ENCODE measurements at places on chromosomes 1 and 21. TPM values are rescaled to one million over a fixed set of nuclear protein-coding genes. Genes with fewer than 3 reads are reported as not detected.

The ITGB2 gene
- total RNA-seq = 1.5 TPM

The NUP210L gene
- total RNA-seq = 0.10 TPM

The ORC1 gene
- total RNA-seq = 25.6 TPM

The HMCN1 gene
- 0.59 TPM for total RNA-seq

The C1QB gene
- total RNA-seq = 0.32 TPM

The C1orf122 gene
- total RNA-seq = 34.2 TPM

The ACBD3 gene
- 29.6 TPM for total RNA-seq

The C1orf115 gene
- 16.8 TPM for total RNA-seq

The PTGFR gene
- total RNA-seq = not detected

The DHRS3 gene
- 87.0 TPM for total RNA-seq

GRCh38 chr1:9859281-9860014 is 35.7 kb upstream of the CLSTN1 start:
- no peak overlapping the region for H3K4me3 ChIP-seq
- H3K4me1 ChIP-seq = no peaks in the 10 kb centered on the region

GRCh38 chr1:225539069-225539468 is 111.2 kb upstream of the LBR start:
- DNase-seq = no peak
- no peak overlapping the region for H3K4me3 ChIP-seq
- H3K4me1 ChIP-seq = no peaks in the 10 kb centered on the region
- no peak overlapping the region for H3K27ac ChIP-seq

DNA sequence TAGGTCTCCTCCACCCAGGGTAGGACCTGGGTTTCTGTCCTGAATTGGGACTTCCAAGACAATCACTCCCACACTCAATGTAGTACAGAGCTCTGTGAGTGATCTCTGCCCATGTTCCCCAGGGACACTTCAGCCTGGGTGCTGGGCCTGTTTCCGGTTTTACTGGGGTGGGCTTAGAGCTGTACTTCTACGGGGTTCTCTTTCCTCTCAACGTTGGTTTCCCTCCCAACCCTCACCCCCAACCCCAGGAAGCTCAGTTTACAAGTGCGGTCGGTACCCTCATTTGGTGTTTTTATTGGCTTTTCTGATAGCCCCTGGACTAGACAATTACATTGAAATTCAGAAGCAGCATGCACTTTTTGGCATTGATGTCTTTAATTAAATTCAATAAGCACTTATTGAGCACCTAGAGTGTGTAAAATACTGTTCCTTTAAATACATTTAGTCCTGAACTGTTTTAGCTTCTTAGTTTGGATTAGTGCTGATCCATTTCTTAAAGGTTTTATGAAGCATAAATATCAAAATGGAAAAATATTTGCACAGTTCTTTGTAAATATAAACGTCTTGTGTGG is 542 bp upstream of the XPR1 start:
- H3K27me3 ChIP-seq = no peaks in the 10 kb centered on the region
- peak overlapping the region; percentile 67 for H3K4me3 ChIP-seq
- H3K36me3 ChIP-seq = no peaks in the 10 kb centered on the region
- no peak overlapping the region for H3K27ac ChIP-seq
- DNase-seq = no peak

DNA sequence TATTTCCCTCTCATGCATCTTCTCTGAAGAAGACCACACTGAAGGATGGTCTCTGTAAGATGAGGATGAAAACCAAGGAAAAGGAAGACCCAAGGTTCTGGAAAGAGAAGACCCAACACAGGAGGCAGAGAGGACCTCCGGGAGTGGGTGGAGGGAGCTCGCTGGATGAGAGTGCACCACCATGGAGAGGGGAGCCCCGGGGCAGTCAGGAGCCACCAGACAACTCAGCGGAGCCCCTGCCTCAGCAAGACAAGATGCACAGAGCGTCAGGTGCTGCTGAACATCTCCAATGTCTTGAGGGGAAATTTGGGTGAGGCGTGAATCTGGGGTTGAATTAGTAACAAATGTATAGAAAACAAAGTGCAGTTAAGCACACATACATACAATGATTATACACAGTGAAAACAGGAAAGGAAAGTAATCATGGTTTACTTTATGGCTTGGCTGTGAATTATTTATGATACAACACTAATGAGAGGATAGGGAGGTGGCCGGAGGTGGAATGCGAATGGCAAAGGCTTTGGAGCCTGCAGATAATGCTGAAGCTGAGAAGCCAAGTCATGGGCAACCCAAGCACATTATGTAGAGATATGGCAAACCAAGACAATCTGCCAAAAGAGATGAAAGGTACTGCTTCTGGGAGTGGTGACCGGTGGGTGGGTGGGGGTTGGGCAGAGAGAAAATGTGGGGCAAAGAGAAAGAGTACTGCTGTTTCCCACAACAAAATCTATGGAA is 80.4 kb upstream of the EDN2 start:
- H3K27me3 ChIP-seq = no peaks in the 10 kb centered on the region
- H3K4me3 ChIP-seq = no peak overlapping the region
- no peak overlapping the region for H3K27ac ChIP-seq
- H3K36me3 ChIP-seq = no peaks in the 10 kb centered on the region
- no peaks in the 10 kb centered on the region for H3K4me1 ChIP-seq

GRCh38 chr1:158362941-158363340 is 9.2 kb downstream of the CD1E start:
- no peak overlapping the region for H3K27ac ChIP-seq
- H3K36me3 ChIP-seq = no peaks in the 10 kb centered on the region
- no peak for DNase-seq
- H3K4me3 ChIP-seq = no peak overlapping the region
- H3K27me3 ChIP-seq = no peaks in the 10 kb centered on the region
- no peaks in the 10 kb centered on the region for H3K4me1 ChIP-seq

DNA sequence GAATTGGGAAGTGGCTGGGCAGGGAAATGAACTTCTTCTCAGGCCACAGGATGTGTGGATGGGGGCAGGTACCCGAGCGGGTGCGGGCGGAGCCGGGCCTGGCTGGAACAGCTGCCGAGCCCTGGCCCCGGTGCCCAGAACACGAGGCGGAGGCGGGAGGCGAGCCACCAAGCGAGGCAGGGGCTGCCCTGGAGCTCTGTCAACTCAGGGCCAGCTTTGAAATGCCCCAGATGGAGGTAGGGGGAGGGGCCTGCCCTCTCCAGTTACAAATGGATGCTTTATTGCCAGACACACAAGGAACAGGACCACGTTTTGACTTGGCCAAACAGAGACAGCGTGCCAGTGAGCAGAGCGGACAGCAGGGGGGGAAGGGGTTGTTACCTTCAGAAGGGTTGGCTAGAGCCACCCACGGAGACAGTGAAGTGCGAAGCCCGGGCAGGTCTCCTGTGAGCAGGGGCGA is 240.4 kb downstream of the SDCCAG8 start:
- DNase-seq = no peak
- no peak overlapping the region for H3K27ac ChIP-seq
- H3K4me1 ChIP-seq = no peaks in the 10 kb centered on the region
- no peaks in the 10 kb centered on the region for H3K27me3 ChIP-seq
- no peaks in the 10 kb centered on the region for H3K36me3 ChIP-seq

DNA sequence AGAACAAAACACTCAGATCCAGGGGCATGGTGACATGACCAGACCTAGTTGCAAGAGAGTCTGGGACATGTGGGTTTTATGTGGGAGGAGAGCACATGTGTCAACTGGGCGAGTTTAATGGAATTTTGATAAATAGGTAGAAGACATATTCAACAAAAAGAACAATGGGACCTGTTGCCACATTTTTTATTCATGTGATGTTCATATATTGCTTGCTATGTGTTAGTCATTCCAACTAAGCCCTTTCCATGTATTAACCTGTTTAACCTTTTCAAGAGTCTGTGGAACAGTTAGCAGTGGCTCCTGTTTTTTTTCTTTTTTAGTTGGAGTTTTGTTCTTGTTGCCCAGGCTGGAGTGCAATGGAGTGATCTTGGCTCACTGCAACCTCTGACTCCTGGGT is 30.1 kb upstream of the CSF3R start:
- H3K4me3 ChIP-seq = no peak overlapping the region
- no peaks in the 10 kb centered on the region for H3K36me3 ChIP-seq
- peaks cover 9% of the 10 kb centered on the region for H3K4me1 ChIP-seq
- H3K27ac ChIP-seq = no peak overlapping the region
- H3K27me3 ChIP-seq = no peaks in the 10 kb centered on the region
- no peak for DNase-seq

- no peak overlapping the region for H3K27ac ChIP-seq
- H3K36me3 ChIP-seq = no peaks in the 10 kb centered on the region
- H3K27me3 ChIP-seq = no peaks in the 10 kb centered on the region
- H3K4me1 ChIP-seq = peaks cover 12% of the 10 kb centered on the region
Measured at GRCh38 chr1:184513966-184514365, 127.1 kb downstream of the C1orf21 start.

- no peaks in the 10 kb centered on the region for H3K36me3 ChIP-seq
- no peaks in the 10 kb centered on the region for H3K27me3 ChIP-seq
- no peak overlapping the region for H3K4me3 ChIP-seq
Measured at GRCh38 chr21:45970674-45971615, 10.6 kb upstream of the COL6A1 start.

DNA sequence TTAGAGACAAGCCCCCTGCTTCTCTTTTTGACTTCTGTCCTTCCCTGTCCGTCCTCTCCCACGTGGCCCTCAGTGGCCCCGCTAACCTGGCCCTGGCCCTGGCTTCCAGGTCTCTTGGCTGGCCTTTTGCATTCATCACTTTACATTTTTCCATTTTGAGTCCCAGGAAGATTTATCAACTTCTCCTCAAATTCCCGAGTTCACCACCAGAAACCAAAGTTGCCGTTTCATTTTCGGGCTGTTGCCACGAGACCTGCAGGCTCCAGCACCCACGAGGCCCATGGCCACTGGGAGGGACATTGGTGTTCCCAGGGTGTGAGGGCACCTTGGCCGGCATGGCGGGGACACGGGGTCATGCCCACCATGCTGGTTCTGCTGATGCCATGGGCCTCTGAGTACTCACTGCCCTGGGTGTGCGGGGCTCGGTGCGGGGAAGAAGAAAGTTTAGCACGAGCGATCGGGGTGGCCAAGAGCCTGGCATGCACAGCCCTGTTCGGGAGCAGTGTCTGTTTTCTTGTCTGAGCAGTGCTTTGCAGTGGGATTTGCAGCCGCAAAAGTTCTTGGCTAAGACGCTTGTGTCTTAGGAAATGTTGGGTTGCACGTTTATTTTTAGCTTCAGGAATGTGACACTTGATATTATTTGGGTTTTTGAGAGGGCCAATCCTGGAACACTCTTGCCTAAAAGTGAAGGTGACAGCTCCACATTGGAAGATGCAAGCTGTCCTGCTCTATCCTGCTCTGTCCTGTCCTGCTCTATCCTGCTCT is 40.4 kb upstream of the ADARB1 start:
- DNase-seq = no peak
- no peaks in the 10 kb centered on the region for H3K36me3 ChIP-seq
- H3K27ac ChIP-seq = no peak overlapping the region
- no peaks in the 10 kb centered on the region for H3K4me1 ChIP-seq

DNA sequence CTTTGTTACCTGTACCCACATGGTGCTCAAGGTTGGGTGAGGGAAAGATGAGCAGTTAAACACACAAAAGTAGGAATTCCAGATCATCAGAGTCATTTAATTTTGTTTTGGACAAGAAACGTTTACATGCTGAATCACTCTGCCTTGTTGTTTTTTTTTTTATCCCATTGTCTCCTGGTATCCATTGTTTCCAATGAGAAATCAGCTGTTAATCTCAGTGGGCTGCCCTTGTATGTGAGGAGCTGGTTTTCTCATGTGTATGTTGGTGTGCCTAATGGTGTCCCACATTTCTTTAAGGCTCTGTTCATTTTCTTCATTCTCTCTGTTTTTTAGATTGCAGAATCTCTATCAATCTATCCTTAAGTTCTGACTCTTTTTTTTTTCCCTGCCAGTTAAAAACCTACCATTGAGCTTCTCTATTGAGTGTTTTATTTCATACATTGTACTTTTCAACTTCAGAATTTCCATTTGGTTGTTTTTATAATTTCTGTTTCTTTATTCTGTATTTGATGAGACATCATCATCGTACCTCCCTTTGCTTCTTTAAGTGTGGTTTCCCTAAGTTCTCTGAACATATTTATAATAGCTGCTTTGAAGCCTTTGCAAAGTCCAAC is 8.8 kb upstream of the OBSCN start:
- no peaks in the 10 kb centered on the region for H3K4me1 ChIP-seq
- DNase-seq = peak; percentile 13
- peak overlapping the region; percentile 33 for H3K27ac ChIP-seq

DNA sequence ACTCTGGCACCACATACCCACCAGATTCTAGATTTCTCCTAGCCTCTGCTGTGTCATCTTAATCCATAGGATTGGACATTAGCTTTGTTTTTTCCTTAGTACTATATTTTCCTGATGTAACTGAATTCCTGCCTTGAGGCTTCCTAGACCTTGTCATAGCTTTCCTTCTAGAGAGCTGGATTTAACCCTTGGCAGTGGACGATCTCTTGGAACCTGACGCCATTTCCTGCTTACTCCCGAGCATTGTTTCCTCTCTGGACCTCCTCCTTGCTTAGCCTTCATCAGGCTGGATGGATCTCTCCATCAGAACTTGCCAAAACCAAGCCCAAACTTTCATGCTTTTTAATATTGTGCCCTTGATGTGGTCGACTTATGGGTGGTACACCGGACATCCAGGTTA is 1.5 kb downstream of the APOBEC4 start:
- H3K4me3 ChIP-seq = no peak overlapping the region
- H3K27me3 ChIP-seq = 0 out of 2 replicates have a peak, but pooled peaks cover 5% of the 10 kb centered on the region
- H3K4me1 ChIP-seq = 0 out of 2 replicates have a peak, but pooled peaks cover 3% of the 10 kb centered on the region
- no peak for DNase-seq

- no peak for DNase-seq
- peaks cover 11% of the 10 kb centered on the region for H3K4me1 ChIP-seq
- no peak overlapping the region for H3K27ac ChIP-seq
- no peaks in the 10 kb centered on the region for H3K36me3 ChIP-seq
Measured at GRCh38 chr1:67401443-67401842, 28.8 kb downstream of the SERBP1 start.
